ENCODE measurements at places on chromosomes 3 and 15.
A peak's percentile ranks its signal among the peaks of the same experiment; 100 is the strongest.

DNA sequence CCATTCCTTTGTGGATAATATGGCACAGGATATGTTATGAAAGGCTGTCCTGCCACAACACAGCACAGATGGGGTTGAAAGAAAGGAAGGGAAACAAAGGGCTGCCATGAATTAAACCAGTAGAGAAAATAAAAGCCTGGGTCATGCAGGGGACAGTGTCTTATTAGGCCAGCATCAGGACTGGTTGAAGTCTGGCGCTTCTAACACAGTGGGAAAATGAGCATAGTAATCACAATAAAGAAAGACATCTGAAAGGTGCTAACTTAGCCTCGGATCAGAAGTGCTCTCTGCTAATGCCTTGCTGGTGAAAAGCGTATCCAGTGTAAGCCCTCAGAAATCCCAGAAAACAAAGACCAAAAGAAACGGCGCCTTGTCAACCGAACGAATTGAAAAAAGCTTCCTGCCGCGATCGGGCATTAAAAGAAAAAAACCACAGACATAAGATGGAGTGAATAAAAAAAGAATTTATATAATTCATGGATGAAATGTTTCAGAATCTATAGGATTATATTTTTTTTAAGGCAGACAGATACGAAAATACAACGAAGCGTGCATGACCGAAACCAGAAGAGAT lies 566 bp upstream of the MKRN3 start:
- DNase-seq: no peak

DNA sequence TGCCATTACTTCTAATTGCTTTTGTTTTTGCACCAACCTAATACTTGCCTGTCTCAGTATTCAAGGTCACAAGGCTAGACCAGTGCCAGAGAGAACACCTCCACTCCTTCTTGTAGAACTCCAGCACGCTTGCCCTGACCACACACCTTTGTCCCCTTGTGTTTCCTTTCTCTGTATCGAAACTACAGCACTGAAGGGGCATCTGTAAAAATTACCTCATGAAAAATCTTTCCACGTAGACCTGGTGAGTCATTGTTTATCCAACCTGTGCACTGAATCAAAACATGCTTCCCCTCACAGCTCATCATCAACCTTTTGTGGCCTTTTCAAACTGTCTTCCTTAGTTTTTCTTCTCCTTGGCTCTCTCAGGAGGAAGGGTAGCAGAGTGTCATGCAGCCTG lies 259.5 kb downstream of the THRB start:
- DNase-seq: peak; percentile 26

DNA sequence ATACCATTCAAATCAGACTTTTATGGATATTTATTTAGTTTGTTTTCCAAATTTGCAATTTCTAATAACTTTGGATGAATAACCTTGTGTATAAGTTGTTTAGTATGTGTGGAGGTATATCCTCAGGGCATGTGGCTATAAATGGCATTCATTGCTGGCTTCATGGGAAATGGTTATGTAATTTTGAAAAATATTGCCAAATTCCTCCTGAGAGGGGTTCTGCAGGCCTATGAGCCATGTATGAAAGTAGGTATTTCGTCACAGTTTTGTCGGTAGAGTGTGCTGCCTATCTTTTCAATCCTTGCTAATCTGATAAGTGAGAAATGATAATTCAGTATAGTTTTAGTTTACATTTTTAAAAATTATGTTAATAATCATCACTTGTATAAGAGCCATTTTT lies 256.4 kb upstream of the ZNF385D start:
- DNase-seq: no peak

DNA sequence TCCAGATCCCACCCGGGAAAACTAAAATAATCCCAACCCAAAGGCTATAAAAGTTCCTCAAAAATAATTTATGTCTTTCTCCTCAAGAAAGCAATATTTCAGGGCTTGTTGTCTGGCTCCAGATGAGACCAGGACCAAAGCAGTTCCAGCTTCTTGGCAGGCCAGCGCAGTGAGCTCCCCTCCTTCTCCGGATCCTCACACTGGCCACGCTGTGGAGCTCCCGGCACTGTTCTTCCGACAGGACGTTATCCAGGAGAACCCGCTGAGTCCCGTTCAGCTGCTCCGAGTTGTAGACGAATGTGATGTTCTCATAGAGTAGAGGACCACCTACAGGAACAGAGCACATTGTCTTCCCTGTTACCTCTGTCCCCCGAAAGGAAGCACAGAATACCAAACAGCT lies 146.3 kb downstream of the P3H2 start:
- no peak for DNase-seq

DNA sequence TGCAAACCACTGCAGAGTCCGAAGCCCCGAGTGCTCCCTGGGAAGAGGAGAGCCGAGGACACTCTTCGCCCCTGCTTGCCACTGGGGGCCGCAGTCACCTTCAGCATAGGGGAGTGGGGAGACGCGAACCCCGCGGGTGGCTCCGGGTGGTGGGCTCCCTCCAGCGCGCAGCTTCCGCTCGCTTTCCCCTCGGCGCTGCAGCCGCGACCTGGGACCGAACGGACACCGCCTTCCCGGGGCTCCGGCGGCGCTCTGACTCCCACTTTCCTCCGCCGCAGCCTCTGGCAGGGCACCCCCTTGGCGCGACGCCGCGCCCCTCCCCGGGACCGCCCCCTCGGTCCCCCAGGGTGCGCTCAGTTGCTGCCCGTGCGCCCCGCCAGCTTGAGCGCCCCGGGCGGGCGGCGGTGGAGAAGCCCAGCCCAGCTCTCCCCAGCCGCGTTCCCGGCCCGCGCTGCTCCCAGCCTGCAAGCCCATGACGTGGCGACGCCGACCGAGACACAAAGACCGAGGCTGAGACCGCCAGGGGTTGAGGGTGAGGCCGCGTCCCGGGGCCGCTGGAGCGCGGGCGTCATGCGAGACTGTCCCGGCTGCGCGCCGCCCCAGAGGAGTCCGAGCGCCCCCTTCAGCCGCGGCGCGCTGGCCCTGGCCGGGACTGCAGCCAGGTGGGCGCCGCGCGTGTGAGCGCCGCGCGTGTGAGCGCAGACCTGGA lies at the start of gene MINAR1:
Gene MINAR1, plus strand, starts transcription at position 701 of the 709 bp plus-strand sequence. CDS start 23,812 bp downstream, outside the sequence.
- peak; percentile 65 for DNase-seq

DNA sequence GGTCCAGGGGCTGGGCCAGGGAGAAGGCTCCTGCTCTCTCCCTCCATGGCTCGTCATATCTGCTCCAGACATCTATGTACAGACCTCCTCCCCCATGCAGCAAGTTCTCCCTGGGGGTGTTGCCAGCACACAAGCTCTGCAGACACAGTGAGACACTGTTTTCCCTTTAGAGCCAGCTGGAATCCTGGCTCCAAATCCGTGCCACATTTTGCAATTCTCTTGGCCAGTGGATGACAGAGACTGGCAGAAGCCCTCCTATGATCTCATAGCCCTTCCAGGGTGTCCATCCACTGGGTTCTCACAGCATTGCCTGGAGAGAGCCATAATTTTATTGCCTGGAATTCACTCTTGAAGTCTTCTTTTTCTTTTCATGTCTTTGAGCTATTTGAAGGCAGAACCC lies 203.9 kb downstream of the TLE3 start:
- DNase-seq: peak; percentile 36

DNA sequence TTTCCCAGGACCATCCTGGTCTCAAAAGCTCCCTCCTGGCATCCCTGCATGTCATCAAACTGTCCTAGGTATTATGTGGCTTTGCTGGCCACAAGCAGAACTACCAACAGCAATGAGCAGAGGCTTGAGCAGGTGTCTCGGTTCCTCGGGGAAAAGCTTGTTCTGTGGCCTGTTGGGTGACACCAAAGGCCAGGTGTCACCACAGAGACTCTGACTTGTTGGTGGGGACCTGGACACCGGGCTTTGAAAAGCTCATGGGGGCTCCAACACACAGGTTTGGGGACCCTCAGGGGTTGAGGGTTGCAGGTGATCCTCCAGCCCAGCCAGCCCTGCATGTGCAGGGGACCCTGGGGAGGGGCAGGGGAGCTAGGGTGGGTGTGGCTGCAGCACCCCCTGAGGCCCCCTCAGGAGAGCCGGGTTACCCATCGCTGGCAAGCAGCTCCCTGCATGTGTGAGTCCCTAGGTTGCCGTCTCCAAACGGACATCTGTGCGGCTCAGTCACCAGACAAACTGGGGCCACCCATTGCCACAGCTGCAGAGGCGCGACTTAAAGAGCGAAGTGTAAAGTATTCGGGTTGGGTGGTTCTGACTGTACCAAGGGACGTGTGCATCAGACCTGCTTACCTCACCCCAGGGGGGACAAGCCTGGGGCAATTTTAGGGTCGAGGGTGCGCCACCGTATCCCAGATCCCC lies 140.1 kb downstream of the CHSY1 start:
- DNase-seq: no peak

GRCh38 chr3:7787871-7788828 lies 713.5 kb upstream of the LMCD1 start:
- peak; percentile 46 for DNase-seq

DNA sequence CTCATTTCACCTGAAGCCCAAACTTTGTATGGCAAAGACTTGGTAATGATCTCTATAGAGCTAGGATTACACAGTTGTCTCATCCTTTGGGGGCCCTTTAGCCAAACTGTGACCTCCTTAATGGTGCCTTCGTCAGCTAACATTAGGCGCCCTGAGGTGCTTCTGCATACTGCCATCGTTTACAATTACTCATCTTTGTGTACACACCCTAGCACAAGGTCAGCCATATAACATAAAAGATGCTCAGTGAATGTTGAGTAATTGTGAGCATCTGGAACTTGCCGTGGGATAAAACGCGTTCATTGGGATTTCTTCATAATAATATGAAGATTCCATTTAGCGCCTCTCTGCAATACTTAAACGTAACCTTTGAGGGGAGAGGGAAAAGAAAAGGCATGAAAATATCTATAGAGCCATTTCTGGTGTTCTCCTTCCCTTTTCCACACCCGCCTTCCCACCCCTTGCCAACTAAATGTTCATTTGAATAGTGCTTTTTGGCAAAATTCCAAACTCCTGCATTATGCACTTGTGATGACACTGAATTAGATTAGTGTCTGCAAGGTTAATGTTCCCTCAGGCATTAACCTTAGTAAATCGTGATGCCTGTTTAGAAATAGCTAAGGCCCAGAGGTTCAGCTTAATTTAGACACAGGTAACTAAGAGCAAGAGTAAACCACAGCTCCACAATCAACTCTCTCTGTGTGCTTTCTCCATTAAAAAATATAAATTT lies 990 bp upstream of the ZNF148 start:
- DNase-seq: peak; percentile 30

DNA sequence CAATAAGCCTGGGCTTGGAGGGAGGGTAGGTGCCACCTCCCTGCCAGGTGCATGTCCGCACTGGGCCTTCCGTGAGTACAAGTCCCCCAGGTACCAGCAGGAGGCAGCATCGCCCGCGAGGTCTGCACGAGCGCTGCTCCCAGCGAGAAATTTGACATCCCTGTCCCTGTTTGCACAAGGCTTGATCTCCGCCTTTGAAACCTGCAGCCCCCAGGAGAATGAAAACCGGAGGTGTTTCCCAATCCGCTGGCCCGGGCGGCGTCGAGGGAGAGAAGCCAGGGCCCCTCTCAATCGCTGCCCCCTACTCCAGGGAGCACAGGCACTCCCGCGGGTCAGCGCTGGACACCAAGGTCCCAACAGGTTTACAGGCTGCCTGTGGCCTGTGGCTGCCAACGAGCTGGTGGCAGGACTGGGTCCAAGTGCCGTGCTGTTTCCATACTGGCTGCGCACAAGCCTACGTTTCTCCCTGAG lies 961 bp downstream of the HAPLN3 start:
- DNase-seq: peak; percentile 85

GRCh38 chr3:191762323-191762960 lies 301.5 kb downstream of the PYDC2 start:
- DNase-seq: peak; percentile 58

Measured in hepatocyte (in vitro differentiated cells).